ENCODE measurements at places on chromosomes 11 and 22.

- DNase-seq: no peak
Measured at GRCh38 chr11:69604055-69604454, 36.9 kb upstream of the CCND1 start.

DNA sequence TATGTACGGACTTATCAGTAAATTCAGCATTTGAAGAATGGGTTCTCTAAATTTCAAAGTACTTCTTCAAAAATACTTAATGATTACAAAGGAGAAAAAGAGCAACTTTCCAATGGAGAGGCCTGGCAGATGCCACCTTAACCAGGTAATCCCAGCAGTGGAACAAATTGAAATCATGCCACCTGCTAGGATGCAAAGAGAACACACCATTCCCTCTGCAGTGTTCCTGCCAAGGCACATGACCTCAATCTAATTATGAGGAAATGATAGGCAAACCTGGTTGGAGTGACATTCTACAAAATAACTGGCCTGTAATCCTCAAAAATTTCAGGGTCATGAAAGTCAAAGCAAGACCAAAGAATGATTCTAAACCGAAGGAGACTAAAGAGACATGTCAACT is 21.5 kb downstream of the TNRC6B start:
- no peak for DNase-seq

GRCh38 chr22:40412441-40412840 is 42.0 kb downstream of the SGSM3 start:
- no peak for DNase-seq

DNA sequence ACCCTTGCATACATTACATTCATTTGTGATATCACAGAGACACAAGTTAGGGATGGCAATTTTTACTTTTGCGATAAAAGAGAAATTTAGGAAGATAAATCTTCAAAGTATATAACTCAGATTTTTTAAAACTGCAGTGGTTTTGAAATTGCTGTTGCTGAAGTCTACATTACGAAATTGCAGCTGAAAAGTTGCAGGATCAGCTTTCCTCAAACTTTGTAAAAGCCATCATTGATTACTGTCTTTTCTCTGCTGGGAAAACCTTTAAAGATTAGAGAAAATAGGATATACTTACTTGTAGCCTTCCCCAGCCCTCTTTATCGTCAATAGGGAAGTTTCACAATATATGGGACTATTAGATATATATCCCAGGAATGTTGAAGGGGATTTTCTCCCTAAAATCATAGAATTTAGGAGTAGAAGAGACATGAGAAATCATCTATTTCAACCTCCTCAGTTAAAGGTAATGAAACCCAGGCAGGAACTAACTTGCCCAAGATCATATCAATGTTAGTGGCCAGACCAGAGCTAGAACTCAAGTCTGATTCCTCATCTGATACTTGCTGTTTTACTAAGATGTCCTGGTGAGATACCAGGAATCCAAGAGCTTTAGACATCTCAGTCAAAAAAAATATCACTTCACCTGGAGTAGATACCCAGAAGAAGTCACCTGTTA is 10.4 kb upstream of the AGBL2 start:
- DNase-seq: peak; percentile 22

Data from mesenchymal stem cell (in vitro differentiated cells and primary cell).